Stimulated activated naive CD8-positive, alpha-beta T cell treated with anti-CD3 and anti-CD28 coated beads, Interleukin-15, Interleukin-2, amounts not matched to agents 100 U/mL and 50 U/mL, for 24 hours (primary cell): ENCODE measurements at places on chromosomes 2 and 18.

- no peak for DNase-seq
Measured at GRCh38 chr2:176135035-176135440, 5.5 kb downstream of the HOXD8 start.

DNA sequence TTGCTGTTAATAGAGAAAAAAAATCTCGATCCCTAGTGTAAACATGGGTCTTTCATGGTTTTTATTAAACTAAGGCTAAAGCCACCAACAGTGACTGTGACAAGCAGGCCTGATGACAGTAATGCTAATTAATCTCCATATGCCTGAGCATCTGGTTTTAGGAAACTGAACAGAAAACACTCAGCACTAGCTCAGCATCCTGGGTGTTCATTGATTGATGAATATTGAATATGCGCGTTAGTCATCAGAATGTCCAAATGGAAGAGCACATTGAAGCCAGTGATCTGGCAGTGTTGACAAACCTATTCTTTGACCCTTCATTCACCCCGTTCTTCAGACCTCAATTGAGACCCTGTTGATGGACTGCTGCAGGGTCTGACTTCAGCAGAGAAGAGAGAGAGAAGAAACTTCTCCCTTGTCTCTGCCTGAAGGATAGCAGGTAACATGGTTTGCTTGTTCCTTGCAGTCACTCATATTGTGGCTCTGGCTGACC is 283.8 kb downstream of the RDH14 start:
- DNase-seq = no peak

GRCh38 chr2:8402222-8402621 is 279.6 kb upstream of the ID2 start:
- no peak for DNase-seq

GRCh38 chr2:100224988-100225710 is 82.8 kb upstream of the AFF3 start:
- DNase-seq = no peak

DNA sequence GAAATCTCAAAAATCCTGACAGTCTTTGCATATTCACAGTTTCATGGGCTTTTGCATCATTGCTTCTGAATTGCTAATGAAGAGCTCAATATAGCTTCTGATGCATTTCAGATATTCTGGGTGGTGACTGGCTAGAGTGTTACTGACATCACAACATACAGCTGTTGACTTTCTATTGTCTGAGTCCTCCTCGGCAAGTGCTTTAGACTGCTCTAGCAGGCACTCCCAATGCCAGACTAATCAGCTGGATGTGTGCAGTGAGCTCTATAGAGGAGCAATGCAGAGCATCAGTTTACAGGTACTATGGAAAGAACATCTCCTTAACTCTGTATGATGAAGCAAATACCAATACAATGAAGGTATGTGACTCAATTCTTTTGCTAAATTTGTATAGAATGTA is 54.9 kb downstream of the R3HDM1 start:
- DNase-seq = no peak

DNA sequence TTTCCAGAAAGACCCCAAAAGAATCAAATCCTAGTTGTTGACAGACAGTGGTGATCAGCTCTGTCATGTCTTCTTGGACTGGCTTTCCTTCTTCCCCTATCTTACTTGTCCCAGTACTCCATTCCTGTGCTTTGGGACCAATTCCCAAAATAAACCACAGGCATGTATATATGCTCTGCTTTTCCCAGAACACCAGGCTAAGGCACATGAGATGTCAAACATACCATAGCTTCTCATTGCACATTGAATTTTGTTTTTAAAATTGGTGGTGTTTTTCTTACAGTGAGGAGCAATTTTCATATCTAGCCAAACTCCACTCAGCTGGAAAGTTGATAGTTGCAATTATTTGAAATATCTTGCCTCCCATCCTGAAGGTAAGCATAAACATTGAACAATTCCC is 88.9 kb upstream of the RGPD4 start:
- no peak for DNase-seq

DNA sequence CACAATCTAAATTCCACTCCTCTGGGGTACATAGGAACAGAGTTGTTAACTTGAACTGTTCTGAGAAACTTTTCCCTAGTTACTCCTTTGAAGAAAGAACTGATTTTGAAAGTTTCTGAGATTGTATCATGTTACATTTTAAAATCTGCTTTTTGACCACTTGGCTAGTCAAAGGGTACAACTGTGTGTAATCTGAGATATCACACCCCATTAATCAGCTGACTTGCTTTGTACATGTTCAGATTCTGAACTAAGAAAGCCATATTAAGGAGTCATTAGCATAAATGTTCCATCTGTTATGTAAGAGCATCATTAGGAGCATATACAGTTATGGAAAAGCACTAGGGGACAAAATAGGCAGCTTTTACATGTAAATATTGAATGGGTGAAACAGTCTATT is 3.8 kb upstream of the WDR35 start:
- DNase-seq = no peak

DNA sequence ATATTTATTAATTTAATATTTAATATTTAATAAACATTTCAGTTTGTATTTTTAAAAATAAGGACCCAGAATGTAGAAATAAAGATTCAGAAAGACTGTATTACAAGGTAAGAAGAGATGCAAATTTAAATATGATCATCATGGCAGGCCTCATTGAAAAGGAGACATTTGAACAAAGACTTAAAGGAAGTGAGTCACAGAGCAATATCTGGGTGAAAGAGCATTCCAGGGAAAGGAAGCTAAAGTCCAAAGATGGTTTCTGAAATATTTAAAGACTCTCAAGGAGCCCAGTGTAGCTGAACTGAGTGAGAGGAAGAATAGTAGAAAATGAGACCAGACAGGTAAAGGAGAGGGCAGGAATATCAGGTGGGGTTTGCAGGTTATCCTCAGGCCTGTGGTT is 5.9 kb downstream of the SCYGR4 start:
- DNase-seq = no peak

GRCh38 chr2:68423966-68424650 is 43.0 kb downstream of the FBXO48 start:
- DNase-seq = no peak

DNA sequence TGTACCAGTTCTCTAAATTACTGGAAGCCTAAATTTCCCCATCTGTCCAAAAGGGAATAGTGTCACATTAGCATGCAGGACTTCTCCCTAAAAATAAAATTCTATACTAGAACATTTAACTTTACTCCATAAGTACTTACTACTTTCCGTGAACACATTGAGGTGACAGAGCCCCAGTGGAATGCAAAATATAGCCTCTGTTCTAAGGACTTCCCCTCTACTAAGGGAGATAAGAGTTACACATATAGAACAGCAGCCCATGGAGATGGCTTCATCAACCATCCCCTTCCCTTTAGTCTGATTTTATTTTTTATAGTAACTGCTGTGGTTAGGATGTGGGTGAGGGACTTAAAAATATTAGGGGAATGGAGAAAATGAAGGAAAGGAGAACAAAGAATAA is 68.9 kb upstream of the STPG4 start:
- DNase-seq = no peak

GRCh38 chr2:33322612-33323011 is 153.8 kb upstream of the RASGRP3 start:
- no peak for DNase-seq
